ENCODE measurements at places on chromosomes 7 and 10.

GRCh38 chr7:26813432-26813831 lies 51.0 kb downstream of the SKAP2 start:
- no peak for DNase-seq

- no peak for DNase-seq
Observed at GRCh38 chr10:99266383-99266782, 30.7 kb upstream of the HPSE2 start.

GRCh38 chr7:32070406-32071360 lies at the start of gene PDE1C:
Gene PDE1C, minus strand, starts transcription at chr7:32070407.
- DNase-seq, result no peak

DNA sequence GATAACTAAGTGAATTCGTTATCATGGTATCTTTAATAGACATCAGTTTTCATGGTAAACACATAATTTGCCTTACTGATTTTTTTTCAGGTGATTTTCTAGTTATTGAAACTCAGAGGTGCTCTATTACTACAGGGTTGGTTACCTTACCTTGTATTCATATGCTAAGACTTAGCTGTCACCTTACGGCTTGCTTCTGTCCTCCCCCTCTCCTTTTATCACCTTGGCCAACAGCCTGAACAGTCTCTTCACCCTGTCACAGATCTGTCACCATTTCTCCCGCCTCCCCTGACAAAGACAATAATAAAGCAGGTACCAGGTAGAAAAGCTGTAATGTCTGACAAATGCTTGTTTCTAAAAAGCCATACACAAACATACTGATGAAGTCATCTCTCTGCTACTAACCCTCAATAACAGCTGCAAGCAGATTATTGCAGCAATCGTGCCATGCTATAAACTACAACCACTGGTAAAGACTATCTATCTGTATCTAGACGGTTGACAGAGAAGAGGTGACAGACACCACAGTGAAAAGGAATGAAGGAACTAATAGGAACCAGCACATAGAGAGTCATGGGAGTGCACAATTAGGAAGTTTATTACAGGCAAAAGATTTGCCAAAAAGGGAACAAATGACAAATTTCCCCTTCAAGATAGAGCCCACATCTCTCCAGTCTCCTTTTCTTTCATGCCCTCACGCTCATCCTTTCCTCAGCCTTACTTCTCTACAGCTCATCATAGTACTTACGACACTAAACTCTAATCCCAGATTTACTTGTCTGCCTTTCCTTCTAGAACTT lies 57.2 kb downstream of the ARHGAP12 start:
- no peak for DNase-seq

All from coronary artery (tissue), 2 donors.